ENCODE measurements at places on chromosomes 2 and 18.

- peak; percentile 35 for DNase-seq
Observed at GRCh38 chr18:43887491-43887890, 610.2 kb upstream of the SYT4 start.

GRCh38 chr2:224287531-224287930 is 114.4 kb downstream of the FAM124B start:
- no peak for DNase-seq

DNA sequence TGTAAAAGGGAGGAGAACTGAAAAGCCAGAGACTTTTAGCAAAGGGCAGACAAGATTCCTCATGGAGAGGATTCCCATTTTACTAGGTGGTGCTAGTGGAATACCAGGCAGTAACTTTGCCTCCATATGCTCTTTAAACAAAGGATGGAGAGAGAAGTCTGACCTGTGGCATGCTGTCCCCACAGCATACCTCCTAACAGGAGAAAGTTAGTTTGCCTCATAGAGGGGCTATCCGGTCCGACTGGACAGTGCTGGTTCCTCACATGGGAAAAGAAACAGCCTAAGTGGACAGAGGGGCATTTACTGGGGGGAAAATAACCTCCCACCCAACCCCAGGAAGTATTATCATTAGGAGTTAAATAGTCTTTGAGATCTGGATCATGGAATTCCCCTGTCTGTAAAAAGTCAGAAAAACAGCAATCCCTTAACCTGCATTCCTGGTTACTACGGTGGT is 31.6 kb upstream of the GMCL1 start:
- DNase-seq, result no peak

DNA sequence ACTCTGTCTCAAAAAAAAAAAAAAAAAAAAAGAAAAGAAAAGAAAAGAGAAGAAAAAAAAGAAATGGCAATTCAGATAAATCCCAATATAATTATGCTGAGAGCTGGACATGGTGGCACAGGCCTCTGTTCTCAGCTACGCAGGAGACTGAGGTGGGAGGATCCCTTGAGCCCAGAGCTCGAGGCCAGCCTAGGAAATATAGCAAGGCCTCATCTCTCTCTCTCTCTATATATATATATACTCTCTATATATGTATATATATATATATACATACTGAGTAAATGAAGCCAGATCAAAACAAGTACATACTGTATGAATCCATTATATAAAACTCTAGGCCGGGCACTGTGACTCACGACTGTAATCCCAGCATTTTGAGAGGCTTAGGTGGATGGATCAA is 30.6 kb upstream of the MYCN start:
- no peak for DNase-seq

- peak; percentile 53 for DNase-seq
Observed at GRCh38 chr2:174485788-174486562, 854 bp downstream of the GPR155 start.

GRCh38 chr2:96538487-96539214 is 2.1 kb downstream of the ARID5A start:
- no peak for DNase-seq

DNA sequence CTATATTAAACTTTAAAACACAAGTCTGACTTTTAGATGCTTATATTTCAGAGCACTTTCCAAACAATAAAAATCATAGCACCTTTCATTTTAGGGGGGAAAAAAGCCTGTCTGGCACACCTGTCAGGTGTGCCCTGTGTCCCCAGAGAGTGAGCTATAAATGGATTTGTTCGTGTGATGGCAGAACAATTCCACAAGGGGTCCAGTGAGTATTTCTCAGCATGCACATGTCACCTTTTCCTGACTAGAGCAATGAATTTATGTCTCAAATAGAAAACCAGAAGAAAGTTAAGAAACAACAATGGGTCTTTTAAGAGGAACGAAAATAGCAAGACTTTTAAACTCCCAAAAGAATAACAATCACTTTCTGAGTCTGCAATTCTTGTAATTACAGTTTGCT is 55.9 kb downstream of the ACVR1C start:
- DNase-seq, result no peak

DNA sequence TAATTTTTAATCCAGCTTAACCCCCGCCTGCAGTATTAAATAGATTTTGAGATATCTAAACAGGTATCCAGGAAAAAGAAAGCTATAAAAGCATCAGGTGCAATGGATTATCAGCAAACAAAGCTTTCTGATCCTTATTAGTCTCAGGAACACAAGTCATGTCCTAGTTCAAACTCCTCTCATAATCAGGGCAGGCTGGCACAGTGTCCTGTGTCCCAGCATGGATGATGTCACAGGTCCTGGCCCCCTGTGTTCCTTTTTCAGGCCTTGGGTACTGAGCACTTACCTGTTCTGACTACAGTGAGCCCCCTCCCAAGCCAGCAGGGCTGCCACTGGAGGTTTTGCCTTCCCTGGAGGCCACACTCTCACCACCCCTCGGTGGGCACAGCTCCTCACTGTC is 19.5 kb upstream of the MRO start:
- DNase-seq, result no peak

DNA sequence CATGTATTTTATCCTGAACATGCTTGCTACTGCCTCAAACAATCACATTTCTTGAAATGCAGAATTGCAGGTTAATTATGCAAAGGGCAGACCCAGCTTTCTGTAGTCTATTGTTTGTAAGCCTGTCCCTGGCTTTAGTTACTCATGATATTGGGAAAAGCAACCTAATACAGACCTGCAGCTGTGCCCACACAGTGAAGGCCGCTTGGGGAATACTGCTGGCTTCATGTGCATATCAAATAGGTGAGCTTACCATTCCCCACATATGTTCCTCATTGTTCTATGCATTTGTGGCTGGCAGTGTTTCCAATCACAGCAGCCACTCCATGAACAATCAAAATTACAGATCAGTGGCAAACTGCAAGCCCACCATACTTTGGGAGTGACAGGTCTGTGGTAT is 186.3 kb downstream of the TMEM163 start:
- DNase-seq, result peak; percentile 76

- no peak for DNase-seq
Observed at GRCh38 chr2:8215159-8215863, 466.5 kb upstream of the ID2 start.

GRCh38 chr2:236691799-236692167 is 122.2 kb downstream of the ACKR3 start:
- DNase-seq, result no peak

GRCh38 chr2:100292022-100292580 is 30.2 kb downstream of the LONRF2 start:
- no peak for DNase-seq

DNA sequence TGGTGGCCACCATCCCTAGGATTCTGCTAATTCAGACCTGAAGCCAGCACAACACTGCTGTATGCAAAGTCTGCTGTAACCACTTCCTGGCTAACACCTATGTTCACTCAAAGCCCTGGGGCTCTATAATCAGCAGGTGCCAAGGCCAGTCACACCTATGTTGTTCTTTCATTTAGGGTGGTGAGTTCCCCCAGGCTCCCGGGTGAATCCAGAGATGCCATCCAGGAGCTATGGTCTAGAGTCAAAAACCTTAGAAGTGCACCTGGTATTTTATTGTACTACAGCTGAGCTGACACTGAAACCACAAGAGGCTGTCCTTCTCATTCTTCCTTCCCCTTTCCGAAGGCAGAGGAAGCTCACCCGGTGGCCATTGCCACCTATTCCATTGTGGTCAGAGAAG is 46.2 kb upstream of the CCDC141 start:
- no peak for DNase-seq

DNA sequence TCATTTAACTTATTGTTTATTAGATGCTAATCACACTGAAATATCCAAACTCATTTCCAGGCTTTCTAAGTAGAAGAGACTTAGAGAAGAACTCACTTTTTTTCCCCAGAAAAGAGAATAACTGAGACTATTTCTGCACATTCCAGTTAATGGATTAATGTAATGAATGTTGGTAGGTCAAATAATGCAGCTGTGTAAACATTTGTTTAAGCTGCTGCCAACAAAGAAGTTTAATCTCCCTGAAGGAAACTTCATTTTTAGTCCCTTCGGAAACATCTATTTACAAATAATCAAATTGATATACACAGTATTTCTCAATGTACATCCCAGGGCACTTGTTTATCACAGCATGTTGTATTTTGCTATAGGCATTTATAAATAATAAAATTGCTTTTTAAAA is 126.9 kb downstream of the KCNS3 start:
- no peak for DNase-seq

All from NCI-H1092 treated with DMSO at 0.1 percent for 48 hours (cell line).